Endodermal cell (in vitro differentiated cells): ENCODE measurements at places on chromosomes 5 and 9. TPM values are rescaled to one million over a fixed set of nuclear protein-coding genes. Genes with fewer than 3 reads are reported as not detected.

- DNase-seq, result no peak
These were observed 41.4 kb upstream of the PAPPA start for GRCh38 chr9:116112236-116112635.

GRCh38 chr5:89308606-89309040, 425.6 kb upstream of the MEF2C start:
- DNase-seq, result no peak

DNA sequence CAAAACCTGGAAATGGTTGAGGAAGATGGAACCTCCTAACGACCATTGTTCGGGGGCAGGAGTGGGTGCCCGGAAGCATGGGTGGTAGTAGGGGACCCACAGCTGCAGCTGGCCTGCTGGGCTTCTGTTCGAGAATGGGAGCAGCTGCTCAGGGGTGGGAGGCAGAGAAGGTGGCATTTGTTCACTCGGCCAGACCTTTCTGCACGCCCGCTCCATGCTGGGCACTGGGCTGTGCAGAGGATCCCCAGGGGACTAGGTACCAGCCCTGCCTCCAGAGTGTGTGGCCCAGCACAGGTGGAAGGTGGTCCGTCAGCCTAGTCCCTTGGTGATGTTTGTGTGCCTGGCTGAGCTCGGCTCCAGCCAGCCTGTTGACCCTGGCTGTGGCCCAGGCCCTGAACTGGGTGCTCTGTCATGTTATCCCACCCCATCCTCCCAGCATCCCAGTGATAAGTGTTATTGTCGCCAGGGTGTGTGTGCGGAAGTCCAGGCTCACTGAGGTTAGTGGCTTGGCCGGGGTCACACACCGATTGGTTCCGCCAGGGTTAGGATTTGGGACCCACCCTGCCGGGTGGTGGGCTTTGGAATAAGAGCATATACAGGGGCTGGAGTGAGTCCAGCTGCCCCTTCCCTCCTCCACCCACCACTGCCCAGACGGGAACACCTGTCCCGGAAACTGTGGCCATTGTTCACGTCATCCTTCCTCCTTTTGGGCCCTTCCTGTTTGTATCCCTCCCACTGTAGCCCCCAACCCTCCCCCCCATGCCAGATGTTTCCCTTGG, 4.8 kb downstream of the N4BP3 start:
- no peak for DNase-seq

DNA sequence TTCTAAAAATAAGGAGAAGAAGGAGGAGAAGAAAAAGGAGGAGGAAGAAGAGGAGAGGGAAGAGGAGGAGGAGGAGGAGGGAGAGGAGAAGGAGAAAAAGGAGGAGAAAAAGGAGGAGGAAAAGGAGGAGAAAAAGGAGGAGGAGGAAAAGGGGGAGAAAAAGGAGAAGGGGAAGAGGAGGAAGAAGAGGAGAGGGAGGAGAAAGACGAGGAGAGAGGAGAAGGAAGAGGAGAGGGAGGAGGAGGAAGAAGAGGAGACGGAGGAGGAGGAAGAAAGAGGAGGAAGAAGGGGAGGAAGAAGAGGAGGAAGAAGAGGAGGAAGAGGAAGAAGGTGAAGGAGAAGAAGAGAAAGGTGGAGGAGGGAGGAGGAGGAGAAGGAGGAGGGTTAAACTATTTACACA, 210.2 kb upstream of the TRPM3 start:
- no peak for DNase-seq

- DNase-seq, result no peak
These were observed 22.3 kb downstream of the ADCY2 start for GRCh38 chr5:7418276-7418675.

DNA sequence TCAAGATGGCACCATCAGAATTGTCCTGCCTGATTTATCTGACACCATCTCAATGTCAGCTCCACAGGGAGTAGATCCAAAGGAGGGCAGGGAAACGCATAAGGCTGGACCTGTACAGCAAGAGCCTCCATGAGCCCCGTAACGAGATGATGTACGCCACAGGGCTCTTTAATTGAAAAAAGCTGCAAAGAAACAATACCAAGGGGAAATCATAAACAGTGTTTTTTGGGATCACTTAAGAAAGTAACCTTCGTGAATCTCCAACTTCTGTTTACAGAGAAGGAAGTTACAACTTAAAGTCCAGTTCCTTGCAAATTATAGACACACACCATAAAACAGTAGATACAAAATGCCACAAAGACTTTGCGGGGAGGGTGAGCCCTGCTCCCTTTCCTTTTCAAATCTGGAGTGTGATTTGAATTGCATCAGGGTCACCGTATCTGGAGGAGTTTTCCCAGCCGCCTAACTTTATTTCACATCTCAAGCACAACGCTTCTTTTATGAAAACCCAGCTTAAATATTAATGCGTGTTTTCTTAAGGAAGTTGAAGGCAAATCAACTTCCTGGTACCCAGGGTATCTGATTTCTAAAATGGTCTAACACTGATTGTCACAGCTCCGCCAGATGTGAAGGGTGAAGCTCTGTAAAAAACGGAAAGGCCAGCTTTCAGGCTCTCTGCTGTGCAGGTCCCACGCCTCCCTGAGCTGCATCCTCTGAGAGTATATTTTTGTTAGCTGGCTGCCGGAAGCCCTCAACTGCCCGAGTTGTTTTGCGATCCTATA, 88.9 kb downstream of the EBF1 start:
- peak; percentile 50 for DNase-seq

DNA sequence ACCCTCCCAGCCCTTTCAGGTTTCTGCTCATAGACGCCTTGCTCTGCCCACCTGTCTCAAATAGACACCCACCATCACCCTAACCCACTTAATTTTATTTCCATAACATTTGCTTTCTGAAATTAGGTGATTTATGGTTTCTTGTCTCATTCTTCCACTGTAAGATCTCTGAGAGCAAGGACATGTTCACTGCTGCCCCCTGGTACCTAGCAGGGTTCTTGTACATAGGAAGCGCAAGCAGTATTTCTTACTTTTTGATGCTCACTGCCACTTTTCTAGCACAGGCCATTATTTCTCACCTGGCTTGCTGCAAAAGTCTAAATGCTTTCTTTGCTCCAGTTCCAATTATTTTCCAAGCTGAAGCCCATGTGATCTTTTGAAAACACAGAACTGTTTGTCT, 16.8 kb downstream of the C9orf57 start:
- DNase-seq, result no peak

- peak; percentile 89 for DNase-seq
These were observed 11.0 kb upstream of the EXOSC2 start for GRCh38 chr9:130682421-130683121.

Gene SARDH
- 6.6 and 8.4 TPM in 2 replicates for total RNA-seq

Gene ARL14EPL
- not detected in 2 replicates for total RNA-seq

Gene ANKRD34B
- total RNA-seq, result 0.14 and 0.20 TPM in 2 replicates
